GM18507 (cell line): ENCODE measurements at places on chromosomes 3 and 15.

DNA sequence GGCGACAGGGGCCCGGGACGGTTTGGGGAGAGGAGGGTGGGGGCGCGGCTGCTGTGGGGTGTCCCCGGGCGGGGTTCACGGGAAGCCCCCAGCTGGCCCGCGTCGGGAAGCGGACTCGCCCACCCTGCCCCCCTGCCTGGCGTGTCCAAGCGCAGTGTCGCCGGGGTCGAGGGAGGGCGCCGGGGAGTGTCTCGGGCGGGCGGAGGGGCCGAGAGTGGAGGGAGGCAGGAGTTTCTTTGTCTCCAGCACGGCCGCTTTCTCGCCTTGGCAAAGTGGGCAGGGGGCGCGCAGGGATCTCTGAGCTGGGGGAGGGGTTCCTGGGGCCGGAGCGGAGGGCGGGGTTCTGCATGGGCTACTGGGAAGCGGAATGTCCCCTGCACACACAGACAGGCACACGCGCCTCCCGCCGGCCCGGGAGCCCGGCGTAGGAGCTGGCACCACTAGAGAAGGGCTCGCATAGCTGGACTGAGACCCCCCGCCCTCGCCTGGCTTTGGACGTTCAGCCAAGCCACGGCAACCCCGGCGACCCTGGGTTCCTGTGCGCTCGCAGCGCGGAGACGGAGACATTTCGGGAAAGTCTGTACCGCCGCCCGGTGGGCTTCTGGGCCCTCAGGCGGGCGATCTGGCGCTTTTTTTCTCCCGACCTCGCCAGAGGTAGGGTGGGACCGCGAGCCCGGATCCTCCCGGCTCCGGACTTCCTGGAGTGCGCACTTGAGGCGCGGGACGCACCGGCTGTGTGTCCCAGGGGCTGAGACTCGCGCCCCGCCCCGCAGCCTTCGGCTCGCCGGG lies 822 bp downstream of the ST8SIA2 start:
- DNase-seq = no peak

GRCh38 chr3:195129072-195129643 lies 141.8 kb downstream of the XXYLT1 start:
- no peak for DNase-seq

DNA sequence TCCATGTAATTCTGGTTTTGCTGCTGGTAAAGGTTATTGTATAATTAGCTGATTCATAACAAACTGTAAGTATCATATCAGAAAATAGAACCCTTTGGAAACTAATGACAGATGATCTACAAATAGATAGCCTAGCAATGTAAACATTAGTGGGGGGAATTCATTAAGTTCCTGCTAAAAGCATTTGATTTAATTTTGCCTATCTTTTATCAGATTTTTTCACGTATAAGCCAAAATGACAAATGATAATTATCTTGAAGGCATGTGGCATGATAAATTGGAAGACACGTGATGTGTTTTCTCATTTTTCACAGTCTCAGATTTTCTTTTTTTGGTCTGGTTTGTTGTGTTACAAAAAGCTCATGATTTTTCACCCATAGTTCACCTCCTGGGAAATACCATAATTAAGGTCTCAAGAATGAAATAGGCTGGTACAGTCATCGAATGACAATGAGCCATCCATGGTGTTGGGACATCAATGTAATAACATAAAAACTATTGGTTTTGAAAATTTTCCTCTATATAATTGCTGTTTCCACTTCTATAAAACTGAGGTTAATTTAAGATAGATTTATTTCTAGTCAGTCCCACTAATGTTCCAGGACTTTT lies 325.9 kb upstream of the TBL1XR1 start:
- no peak for DNase-seq

DNA sequence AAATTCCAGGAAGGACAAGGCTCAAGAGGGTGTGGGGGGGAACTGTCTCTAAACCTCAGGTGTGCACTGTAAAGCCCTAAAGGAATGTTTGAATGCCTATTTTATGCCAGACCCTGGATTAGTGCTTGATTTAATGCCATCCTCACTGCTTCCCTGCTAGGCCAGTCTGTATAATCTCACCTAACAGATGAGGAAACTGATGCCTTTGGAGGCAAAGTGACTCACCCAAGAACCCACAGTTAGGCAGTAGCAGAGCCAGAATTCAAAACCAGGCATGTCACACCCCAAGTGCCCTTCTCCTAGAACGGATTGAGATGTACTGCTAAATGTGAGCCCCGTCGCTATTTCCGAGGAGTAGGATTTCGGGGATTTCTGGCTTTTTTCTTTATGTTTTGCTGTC lies 7.8 kb downstream of the CAMK1 start:
- DNase-seq = no peak

DNA sequence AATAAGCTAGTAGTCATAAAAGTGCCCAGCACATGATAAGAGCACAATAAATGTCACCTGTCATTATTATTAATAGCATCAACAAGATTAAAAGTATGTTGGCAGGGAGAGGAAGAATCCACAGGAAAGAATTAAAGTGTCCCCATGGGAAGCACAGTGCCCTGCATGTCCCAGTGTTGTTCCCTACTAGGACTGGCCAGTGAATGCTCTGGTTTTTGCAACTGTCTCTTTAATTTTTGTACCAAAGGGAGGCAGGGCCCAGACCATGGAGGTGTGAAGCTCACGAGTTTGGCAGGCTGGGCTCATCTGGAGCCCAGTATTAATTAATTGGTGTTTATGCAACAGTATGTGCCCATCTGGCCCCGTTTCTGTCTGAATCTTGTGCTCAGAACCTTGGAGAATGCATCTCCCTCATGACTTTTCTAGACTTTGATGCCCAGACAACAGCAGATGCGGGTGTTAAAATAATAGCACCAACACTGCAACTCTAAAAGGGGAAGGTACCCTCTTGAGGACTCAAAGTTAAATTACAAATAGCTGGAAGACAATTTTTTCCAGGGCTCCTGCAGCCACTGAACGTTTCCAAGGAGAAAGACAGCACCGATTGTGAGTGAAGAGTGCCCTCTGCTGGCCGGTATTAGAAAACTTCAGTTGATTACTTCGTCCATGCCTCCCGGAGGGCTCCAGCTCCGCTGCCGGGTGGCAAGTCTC lies 71.9 kb upstream of the SPATA12 start:
- DNase-seq = peak; percentile 29

DNA sequence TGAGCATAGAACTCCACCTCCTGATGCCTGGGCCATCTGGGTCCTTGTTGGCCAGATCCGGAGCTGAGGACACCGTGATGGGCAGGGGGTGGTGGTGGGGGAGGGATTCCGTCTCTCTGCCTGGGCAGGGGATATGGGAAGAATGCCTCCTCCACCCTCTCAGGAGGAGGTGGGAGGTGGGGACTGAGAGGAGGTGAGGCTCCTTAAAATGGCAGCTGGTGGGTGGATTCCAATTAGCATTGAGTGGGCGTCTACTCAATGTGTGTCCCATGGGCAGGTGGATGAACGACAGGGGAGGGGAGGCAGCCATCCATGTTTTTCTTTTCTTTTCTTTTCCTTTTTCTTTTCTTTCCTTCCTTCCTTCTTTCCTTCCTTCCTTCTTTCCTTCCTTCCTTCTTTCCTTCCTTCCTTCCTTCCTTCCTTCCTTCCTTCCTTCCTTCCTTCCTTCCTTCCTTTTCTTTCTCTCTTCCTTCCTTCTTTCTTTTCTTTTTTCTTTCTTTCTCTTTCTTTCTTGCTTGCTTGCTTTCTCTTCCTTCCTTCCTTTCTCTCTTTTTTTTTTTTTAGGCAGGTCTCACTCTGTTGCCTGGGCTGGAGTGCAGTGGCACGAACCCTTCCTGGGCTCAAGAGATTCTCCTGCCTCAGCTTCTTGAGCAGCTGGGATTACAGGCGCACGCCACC lies 5.0 kb downstream of the SLC28A1 start:
- DNase-seq = no peak

GRCh38 chr3:197580253-197580691 lies 24.5 kb upstream of the BDH1 start:
- DNase-seq = no peak

DNA sequence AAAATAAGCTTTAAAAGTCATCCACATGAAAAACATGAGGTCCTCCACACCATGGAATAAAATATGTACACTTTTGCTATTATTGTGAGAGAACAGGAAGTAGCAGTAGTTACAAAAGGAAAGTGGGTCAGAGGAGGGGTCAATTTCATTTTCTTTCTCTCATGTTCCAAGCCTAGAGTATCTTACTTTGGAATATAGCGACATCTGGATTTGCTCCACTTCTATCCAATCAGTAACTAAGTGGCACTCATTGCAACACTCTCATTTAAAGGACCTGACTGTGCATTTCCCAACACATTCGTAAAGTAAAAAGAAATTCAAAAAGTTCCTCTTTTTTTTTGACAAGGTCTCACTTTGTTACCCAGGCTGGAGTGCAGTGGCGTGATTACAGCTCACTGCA lies 637.3 kb downstream of the TUSC7 start:
- no peak for DNase-seq

DNA sequence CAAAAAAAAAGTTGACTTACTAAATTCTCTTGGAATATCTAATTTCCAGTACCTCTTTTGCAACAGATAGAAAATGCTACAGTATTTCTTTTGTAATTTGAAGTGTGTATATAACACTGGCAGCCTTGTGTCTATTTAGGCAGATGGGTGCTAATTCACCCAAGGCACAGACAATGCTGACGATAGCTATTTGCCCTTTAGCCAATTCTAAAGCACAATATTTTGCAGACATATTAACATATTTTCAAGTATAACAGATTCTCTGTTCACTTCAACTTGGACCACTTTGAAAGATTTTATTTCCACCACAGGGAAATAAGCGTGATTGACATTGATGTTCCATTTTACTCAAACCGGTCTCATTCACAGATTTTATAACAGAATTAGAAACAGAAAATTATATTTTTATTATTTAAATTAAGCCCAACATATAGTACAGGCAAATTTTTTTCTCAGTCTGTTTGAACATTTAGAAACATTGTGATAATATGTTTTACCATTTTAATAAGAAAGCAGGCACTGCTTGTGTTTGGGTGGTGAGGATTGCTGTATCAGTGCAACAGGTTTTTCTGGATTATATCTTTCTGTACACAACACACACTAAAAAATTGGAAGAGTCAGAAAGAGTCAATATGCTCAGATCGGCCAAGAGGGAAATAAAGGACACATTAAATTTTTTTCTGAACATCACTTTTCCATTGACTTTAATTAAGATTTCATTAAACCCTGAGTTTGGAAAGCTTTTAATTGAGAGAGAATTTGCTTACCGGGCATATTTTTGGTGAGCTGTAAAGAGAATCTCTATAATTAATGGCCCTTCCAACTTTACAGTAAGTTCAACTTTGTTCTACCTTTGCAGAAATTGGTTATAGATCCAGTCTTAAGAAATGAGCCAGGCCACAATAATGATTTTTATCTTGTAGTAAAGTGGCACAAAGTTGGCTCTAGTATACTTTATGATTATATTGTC lies 327.3 kb upstream of the NR2F2 start:
- no peak for DNase-seq

GRCh38 chr3:28328188-28329151 lies 20.1 kb upstream of the ZCWPW2 start:
- no peak for DNase-seq

DNA sequence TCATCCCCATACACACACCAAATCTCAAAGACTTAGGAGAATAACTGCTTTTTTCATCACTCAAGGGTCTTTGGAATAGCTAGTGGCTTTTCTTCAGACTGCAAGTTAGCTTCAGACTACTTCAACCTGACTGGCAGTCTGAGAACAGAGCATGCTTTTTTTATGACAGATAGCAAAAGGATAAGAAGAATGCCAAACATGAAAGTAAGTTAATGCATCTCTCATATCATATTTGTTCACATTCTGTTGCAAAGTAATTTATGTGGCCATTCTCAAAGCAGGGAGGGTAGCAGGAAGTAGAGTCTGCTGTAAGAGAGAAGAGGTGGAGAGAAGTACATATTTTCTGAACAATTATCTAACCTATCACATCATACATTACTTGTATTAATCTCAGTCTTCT lies 544.4 kb downstream of the ZPLD1 start:
- DNase-seq = no peak

DNA sequence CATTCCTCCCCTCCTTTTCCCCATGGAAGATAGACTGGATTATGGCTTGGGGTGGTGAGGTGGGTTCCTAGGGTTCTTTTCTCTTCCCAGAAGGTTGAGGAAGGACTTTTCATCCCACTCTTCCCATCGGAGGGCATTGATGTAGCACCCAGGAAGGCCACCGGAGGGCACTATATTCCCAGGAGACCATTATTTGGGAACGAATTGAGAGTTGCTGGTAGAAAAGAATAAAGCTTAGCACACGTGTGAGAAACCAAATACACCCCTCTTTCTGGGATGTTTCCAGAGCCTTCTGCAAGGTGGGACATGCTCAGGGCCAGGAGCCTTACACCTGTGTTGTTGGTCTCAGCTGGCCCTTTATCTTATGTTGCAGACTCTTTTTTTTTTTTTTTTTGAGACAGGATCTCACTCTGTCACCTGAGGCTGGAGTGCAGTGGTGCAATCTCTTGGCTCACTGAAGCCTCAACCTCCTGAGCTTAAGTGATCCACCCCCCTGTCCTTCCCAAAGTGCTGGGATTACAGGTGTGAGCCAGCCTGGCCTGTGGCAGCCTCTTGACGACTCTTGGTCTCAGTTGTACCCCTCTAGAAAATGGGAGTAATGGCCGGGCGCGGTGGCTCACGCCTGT lies 6.3 kb upstream of the CDC25A start:
- DNase-seq = peak; percentile 32

DNA sequence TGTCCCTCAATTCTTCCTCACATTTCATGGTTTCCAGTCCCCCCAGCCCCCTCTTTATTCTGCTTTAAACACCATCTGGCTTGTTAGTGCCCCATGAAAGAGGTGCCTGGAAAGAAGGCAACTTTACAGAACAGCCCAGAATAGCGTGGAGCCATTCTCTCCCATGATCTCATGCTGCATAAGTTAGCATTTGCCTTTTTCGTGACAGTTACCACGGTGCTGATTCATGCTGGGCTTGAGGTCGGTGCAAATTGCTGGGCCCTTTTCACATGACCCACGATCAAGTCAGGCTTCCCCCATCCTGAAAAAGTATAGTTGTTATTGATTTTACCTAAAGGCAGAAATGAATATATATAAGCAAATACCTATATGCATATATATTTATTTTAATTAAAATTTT lies 29.6 kb downstream of the SQOR start:
- DNase-seq = no peak

DNA sequence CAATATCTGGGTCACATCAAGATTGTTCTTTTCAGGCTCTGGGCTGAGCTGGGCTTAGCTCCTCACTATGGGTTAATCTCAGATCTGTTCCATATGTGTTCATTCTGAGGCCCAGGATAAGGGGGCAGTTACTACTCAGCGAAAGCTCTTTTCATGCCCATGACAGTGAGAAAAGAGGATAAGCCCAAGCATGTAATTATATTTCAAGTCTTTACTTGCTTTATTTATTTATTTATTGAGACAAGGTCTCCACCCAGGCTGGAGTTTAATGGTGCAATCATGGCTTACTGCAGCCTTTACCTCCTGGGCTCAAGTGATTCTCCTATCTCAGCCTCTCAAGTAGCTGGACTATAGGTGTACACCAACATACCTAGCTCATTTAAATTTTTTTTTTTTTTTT lies 44.7 kb upstream of the SELENOK start:
- no peak for DNase-seq
